HT-29 (cell line): ENCODE measurements at places on chromosomes 4 and X.

GRCh38 chr4:25621027-25621930 lies 34.4 kb upstream of the SLC34A2 start:
- no peak for DNase-seq

DNA sequence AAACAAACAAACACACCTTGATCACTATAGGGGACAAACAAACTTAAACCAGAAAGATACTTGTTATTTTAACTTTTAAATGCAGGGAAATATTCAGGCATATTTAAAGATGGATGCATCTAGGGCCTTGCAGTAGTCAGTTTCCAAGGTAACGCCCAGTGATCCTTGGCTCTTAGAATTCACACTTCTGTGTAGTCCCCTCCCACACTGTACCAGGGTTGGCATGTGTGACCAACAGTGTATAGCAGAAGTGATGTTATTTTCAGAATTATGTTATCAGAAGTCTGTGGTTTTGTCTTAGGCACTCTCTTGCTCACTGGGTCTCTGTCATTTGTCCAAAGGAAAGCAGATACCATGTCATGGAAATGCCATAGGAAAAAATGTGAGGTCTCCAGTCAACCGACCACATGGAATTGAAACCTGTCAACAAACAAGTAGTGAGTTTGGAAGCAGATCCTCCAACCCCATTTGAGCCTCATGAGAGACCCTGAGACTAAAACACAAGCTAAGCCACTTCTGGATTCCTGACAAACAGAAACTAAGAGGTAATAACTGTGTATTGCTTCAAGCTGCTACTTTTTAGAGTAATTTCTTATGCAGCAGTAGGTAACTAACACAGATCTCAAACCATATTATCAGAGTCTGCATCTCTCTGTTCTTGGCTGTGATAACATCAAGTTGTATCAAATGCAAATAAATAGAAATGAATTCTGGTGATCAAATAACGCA lies 670.3 kb downstream of the KCTD8 start:
- DNase-seq = no peak

DNA sequence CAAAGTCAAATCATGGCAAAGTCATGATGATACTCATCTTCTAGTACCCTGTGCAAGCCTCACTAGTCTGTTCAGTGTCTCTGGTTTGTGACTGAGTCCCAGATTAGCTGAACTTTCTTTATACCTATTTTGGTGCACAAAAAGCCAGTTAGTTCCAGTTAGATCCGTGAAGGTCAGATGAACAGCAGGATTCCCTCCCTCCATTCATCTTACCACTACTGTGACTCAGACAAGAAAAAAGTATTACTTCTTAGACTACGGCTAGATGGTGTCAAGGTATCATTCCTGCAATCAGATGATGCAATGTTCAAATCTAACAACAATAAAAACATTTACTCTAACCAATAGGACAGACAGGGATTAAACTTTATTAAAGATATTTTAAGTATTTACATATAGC lies 30.4 kb downstream of the ARHGEF6 start:
- DNase-seq = no peak

GRCh38 chrX:29687687-29688086 lies 527.7 kb upstream of the MAGEB2 start:
- DNase-seq = peak; percentile 4

GRCh38 chr4:19227701-19228100 lies 1024.0 kb upstream of the SLIT2 start:
- DNase-seq = no peak

DNA sequence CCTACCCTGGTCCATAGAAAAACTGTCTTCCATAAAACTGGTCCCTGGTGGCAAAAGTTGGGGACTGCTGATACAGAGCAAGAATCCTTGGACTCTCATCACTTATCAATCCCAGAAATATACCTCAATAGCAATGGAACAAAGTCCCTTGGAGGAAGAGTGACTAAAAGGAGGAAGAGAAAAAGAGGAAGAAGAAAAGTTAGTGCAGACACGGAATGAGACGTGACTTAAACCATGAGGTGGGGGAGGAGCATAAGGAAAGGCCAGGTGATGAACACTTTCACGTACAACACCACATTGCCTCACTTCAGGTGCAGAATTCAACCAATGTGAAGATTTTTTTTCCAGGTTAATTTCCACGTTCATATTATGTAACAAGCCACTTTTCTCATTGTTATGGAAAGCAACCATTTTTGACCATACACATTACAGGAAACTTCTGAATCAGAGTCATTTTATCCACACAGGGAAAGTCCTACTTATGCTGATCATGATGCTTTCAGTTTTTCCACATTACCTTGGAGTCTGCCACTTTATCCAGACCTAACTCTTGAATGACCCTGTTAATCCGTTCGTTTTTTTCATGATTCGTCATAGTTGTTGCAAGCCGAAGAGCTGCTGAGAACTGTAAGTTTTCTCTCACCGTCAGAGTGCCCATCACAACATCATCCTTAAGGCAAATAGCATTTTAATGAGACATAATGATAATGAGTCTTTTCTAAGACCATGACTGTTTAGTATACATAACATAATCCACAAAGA lies 27.7 kb downstream of the ABCG2 start:
- DNase-seq = no peak

DNA sequence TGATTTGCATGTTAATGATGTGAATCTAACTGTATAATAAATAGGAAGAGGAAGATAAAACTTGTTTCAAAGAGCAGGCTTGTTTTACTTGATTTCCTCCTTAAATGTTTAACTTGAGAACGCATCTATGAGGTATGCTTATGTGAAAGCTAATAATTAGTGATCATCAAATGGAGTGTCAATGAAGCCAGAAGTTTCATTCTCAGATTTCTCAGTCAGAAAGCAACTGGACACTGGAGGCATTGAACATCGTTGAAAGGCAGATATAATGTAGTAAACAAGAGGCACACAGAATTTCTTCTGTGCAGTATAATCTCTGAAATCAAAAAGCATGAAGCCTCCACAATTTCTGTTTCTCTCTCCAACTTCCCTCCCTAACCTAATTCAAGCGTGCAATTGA lies 672.9 kb downstream of the ADGRL3 start:
- DNase-seq = no peak

GRCh38 chrX:97849951-97850350 lies 966.2 kb downstream of the RPA4 start:
- DNase-seq = no peak

DNA sequence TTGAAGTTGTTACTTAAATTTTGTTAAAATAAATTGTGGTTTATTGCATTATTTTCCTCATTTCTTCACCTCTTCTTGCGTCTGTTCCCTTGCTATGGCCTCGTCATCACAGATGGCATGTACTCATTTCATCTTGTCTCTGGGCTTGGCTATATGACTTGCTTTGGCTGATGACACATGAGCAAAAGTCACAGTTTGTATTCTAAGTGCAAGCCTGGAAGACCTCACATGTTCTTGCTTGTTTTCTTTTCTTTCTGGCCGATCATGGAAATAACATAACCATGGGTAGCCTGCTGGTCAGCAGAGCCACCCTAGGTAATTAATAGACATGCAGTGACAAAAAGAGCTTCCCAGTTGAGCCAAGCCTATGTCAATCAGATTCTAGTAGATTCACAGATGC lies 527.9 kb downstream of the SPRY1 start:
- no peak for DNase-seq

- no peak for DNase-seq
These were observed 50.1 kb upstream of the NSUN7 start for GRCh38 chr4:40699648-40700047.

DNA sequence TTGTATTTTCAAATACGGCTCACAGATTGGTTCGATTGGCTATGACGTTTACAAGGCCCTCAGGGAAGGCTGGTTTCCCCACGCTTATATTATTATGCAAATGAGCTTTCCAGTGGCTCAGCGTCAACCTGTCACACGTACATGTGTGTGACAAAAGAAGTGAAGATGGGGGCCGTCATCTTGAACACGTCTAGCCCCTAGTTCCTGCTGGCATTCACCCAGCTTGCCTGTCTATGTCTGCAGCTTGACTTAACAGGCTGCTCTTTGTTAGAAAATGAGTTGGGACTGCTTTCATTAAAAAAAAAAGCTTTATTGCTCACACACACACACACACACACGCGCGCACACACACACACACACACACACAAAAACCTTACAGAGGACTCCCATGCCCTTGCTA lies 283.6 kb upstream of the CTSO start:
- DNase-seq = no peak

- no peak for DNase-seq
These were observed 951.2 kb downstream of the TECRL start for GRCh38 chr4:63458010-63458409.

- no peak for DNase-seq
These were observed 48.7 kb downstream of the UCHL1 start for GRCh38 chr4:41305476-41305875.

GRCh38 chr4:6504900-6505496 lies 32.6 kb upstream of the PPP2R2C start:
- no peak for DNase-seq

- no peak for DNase-seq
These were observed 61.4 kb downstream of the TNIP2 start for GRCh38 chr4:2694691-2695090.

GRCh38 chrX:108088511-108088910 lies 2.8 kb downstream of the PSMD10 start:
- no peak for DNase-seq

GRCh38 chr4:113825272-113825671 lies 63.7 kb upstream of the CAMK2D start:
- DNase-seq = no peak

- no peak for DNase-seq
These were observed 19.7 kb upstream of the GRPR start for GRCh38 chrX:16103625-16104024.

DNA sequence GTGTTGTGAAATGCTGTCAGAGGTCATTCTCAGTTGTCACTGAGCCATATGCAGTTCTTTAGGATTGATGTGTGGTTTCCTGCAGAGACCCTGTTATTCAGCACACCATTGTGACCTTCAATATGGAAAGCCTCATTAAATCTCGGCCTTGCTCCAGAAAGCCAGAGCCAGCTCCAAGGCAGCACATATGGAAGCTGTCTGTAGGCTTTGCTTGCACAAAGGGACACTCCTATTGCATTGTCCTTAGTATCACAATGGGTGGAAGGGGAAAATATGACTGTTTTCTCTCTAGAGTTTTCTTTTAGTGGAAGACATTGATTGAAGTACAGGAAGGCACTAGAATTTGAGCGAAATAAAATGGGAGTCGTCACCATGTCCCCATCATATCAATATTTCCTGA lies 179.0 kb downstream of the CEP135 start:
- DNase-seq = no peak

- DNase-seq = no peak
These were observed 29.9 kb downstream of the C4orf51 start for GRCh38 chr4:145709843-145710242.

DNA sequence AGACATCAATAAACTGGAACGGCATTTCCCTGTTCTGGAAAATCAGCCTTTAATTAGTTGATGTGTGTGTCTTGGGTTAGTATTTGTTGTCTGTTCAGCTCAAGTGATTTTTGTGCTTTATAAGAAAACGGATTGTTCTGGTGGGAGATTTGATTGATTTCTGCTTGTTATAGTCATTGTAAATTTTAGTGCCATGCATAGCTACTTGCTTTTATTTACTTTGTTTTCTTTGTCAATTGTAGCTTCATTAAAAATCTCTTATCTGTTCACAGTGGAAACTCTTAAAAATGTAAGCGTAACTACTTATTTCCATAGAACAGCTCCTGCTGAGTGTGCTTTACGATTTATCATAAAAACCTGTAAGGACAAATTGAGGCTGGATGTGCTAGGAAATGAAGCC lies 253.2 kb downstream of the TENM3 start:
- no peak for DNase-seq

GRCh38 chr4:60562334-60562733 lies 637.8 kb upstream of the ADGRL3 start:
- DNase-seq = no peak

GRCh38 chr4:38930707-38931106 lies 63.1 kb downstream of the FAM114A1 start:
- DNase-seq = no peak

GRCh38 chr4:124055896-124056295 lies 656.6 kb downstream of the ANKRD50 start:
- DNase-seq = no peak

- DNase-seq = no peak
These were observed 12.4 kb downstream of the CASP6 start for GRCh38 chr4:109690690-109691410.

GRCh38 chr4:87009095-87009648 lies 74.4 kb downstream of the AFF1 start:
- no peak for DNase-seq

- no peak for DNase-seq
These were observed 15.2 kb upstream of the CXCL2 start for GRCh38 chr4:74114234-74114633.

GRCh38 chr4:152211936-152212653 lies 323.8 kb downstream of the FBXW7 start:
- DNase-seq = no peak

DNA sequence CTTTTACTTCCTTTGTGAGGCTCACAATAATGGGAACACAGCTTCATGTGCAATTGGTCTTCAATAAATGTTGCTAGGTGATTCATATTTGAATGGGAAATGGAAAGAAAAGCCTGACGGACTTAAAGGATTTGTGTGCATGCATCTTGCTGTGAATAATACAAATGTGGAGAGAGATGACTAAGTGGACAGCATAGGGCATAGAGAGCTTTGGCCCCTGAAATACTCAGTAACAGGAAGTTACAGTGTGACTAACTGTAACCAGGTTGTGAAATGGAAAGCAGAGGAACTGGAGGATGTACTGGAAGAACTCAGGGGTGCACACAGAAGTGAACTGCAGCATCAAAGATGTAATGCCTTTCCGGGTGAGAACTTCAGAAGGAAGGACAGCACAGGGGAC lies 206.7 kb downstream of the MGST2 start:
- no peak for DNase-seq

GRCh38 chr4:169131556-169132208 lies 121.6 kb upstream of the CBR4 start:
- DNase-seq = no peak

- no peak for DNase-seq
These were observed 444.2 kb upstream of the SLIT2 start for GRCh38 chr4:19807505-19807904.

- DNase-seq = no peak
These were observed 56.4 kb upstream of the HHIP start for GRCh38 chr4:144589512-144589911.

GRCh38 chr4:150231107-150231770 lies 153.0 kb downstream of the DCLK2 start:
- no peak for DNase-seq

DNA sequence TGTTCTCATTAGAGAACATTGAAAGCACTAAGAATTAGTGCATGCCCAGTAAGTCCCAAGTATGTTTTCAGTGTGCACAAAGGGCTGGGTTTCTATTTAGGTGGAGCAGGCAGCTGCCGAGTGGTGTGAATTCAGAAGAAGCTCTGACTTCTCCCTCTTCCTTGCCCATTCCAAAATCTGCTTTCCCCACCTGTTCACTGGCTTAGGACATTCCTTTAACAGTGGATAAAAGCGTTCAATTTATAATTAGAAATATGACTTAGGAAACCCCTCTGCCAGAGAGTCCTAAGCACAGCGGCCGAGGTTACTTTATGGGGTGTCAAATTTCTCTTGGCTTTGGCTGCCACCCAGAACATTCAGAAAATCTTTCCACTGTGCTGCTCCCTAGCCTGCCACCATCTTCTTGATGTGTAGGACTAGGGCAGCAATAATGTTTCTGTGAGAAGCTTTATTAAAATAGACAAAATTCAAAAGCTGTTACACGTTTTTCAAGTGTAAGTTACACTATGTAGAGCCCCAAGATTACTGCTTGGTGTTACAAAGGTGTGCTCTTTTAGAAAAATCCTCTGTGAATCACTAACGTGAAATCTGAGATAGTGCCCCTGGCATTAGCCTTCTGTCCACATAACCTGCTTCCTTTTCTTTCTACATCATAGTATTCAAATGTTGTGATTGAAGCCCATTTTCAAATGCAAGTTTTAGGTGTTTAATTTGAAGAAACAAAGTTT lies 191.6 kb upstream of the ANKRD50 start:
- peak; percentile 84 for DNase-seq
